ENCODE measurements at places on chromosomes 4 and X.

DNA sequence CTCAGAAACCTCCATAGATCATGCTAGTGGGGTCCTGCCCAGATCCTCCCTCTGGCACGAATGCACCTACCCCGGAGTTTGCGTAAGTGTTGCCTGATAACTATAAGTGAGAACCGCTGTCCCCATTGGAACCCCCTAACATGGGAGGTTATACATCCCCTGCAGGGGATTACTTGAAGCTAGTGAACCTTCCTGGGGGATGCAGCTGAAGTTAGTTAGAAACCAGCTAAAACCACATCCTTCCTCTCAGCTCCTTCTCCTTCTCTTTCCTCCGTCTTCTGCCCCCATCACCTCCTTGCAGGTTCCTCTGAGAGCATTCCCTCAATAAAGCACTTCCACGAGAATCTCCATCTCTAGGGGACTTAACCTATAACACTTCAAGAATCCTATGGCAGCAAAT lies 95.0 kb downstream of the ZNF827 start:
- peak; percentile 17 for DNase-seq

DNA sequence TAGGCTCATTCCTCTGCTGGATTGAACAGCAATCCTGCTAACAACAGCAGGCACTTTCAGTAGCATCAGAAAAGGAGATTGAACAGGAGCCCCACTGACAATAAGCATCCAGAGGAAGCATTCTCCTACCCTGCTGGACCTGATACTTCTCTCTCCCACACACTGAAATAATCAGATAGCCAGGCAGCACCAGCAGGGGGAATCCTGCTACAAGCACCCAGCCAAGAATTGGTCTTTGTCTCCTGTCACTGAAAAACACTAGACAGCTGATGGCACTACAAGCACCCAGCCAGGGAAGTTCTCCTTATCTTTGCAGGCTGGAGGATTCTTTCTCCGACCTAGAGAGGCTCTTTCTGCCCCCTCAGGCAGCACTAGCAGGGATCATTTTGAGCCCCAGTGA lies 444.3 kb upstream of the GRIA3 start:
- DNase-seq: peak; percentile 1

DNA sequence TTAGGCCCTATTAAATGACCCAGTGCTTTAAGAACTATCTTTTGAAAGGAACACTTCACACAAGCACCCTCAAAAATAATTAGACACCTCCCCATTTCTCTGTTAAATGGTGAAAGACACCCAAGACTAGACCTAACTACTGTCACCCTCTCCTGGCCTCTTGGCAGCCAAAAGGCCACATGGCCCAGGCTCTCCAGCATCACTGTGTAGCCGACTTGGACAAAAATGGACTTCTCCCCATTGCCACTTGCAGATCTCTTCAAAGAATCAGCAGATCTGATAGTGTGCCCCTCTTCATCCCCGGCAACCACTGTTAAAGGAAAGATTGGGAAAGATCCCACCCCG lies 2.0 kb downstream of the MID1IP1 start:
- no peak for DNase-seq

DNA sequence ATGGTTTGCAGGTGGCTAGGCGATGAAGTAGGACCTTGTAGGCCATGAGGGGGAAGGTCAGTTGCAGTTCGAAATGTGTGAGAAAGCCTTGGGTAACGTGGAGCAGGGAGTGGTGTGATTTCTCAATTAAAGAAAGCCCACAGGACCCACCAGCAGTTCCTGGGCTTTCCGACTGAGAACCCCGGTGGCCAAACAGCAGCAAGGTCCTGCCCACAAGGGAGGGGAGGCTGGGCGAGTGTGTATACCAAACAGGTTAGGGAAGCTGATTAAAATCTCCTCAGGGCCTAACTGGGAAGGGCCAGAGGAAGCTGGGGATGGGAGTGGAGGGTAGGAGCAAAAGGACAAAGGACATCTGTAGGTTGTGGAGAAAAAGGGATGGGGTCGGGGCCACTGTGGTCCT lies 2.4 kb downstream of the ATP6AP1 start:
- peak; percentile 58 for DNase-seq

DNA sequence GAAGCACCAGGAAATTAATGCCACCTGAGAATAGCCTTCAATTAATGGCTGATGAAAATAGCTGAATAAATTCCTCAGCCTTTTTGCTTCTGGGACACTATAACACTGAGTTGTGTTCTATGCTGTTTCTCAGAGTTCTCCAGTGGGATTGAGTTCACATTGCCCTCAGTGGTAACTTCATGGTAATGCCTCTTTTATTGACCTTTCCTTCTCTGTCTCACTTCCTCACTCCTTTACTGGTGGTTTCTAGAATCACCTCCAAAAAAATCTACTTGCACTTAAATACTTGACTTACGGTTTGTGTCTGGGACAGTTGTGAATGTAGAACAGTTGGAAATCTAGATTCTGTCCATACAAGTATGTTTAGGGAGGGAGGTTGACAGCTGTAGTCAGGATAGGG lies 293.7 kb downstream of the PPP1R2C start:
- DNase-seq: no peak

DNA sequence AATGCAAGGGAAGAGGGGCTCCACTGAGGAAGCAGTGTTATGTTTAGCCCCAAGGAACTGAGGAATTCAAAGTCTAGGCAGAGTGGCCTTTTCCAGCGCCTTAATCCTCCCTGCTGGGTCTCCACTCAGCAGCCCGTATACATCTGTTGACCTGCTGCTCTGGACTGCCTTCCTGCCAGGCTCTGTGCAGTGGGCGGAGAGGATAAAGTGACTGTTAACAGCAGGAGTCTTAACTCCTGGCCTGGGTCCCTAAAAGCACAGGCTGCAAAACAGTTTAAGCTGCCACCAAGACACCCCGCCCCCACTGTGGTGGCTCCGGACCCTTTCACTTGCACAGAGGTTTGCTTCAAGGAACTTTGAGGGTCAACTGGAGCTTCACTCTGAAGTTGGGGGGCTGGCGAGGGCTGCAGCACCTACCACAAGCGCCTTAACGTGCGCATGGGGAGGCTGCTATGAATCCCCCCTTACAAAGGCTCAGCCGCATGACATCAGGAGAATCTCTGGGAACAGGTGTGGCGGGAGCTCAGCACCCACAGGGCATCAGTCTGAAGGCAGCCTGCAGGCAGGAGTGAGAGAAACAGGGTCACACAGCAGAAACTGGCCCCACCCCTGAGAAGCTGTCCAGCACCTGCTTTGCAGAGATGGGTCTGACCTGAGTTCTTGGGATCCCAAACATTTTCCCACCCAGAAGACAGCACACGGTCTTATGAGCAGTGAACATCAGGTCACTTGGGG lies 358.2 kb upstream of the GATB start:
- DNase-seq: no peak

GRCh38 chrX:88789825-88790224 lies 42.8 kb downstream of the CPXCR1 start:
- DNase-seq: no peak

GRCh38 chrX:118554511-118554910 lies 58.9 kb downstream of the DOCK11 start:
- no peak for DNase-seq

GRCh38 chr4:55378617-55379467 lies 16.9 kb upstream of the TMEM165 start:
- no peak for DNase-seq

- DNase-seq: no peak
Observed at GRCh38 chrX:135396566-135396965, 25.2 kb upstream of the SMIM10L2A start.

DNA sequence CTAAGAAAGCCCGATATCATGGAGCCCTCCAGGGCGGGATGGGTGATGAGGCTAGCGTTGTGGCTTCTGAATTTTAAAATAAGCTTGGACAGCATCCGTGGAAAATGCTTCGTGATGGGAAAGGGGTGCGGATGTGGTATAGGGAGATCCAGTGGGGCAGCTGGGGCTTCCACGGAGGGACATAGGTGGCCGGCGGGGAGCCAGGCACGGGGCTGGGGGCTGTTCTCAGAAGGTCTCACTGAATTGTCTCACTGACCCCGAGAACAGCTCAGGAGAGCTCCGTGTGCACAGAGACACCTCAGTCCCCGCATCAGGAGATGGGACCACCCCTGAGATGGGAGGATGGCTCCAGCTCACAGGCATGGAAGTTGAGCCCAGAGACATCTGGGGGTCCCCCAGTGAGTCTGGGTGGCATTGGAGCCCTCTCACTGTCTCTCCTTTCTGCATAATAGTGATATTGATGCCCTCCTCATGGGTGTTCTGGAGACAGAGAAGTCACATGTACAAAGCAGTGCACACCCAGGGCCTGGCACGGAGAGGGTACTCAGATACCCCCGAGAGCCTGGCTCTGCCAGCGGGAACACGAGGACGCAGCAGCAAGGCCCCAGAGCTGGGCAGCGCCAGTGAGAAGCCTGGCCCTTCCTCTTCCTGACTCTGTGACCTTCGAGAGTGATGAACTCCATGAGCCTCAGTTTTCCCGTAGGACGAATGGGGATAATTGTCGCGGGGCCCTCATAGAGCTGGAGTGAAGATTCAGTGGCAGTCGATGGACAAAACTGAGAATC lies 70.6 kb upstream of the PSAPL1 start:
- DNase-seq: no peak

DNA sequence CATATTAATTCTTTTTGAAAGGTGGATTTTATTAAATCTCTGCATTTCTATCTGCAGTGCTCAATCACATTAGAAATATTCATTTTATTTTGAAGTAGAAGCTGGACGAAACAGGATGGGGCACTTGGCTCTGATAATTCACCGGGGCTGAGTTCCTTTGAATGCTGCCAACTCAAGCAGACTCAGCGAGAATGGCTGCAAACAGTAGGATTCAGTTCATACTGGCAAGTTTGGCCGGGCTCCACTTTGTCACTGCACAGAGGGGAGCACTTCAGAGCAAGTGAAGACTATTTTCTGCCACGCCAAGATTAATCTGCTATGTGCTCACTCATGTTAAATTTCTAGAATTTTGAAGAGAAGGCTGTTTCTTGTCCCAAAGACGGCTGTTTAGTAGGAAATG lies 30.7 kb upstream of the KLHL8 start:
- DNase-seq: no peak

DNA sequence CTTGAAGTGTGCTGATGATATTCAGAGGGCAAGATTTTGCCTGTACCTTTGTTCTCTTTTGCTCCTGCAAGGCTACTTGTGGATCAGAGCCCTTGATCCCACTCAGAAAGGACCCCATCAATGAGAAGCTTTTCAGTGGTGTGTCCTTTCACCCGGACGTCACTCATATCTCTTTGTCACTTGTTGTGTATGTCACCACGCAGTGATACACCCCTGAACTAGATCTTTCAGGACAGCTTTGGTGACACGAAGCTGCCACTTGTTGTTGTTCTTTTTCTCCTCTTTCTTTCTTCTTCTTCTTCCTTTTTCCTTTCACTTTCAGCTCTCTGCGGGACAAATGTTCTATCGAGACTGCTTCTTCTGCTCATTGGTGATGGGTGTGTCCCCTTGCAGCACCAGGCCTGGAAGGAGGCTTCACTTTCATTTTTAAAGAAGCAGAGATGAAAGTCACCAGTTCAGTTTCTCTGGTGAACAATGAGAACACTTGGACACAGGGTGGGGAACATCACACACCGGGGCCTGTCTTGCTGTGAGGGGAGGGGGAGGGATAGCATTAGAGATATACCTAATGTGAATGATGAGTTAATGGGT lies 83.6 kb downstream of the NBDY start:
- DNase-seq: peak; percentile 58

DNA sequence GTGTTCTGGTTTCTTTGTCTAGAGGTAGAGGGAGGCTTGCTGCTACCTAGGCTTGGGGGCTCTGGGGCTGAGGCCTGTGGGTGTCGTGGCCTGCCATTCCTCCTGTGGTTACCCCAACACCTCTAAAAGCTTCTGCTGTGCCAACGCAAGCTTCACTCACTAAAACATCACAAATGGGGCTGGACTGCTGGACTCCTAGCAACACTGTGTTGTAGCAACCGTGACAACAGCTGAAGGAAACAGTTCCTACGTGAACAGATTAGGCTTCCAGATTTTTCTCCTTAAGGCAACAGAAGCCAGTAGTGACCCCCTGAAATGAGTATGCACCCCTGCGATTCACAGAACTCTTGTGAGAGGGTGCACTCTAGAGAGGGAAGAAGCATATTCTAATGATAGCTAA lies 138.3 kb upstream of the TEX13D start:
- no peak for DNase-seq

- no peak for DNase-seq
Observed at GRCh38 chrX:103417933-103418332, 41.6 kb downstream of the BEX3 start.

DNA sequence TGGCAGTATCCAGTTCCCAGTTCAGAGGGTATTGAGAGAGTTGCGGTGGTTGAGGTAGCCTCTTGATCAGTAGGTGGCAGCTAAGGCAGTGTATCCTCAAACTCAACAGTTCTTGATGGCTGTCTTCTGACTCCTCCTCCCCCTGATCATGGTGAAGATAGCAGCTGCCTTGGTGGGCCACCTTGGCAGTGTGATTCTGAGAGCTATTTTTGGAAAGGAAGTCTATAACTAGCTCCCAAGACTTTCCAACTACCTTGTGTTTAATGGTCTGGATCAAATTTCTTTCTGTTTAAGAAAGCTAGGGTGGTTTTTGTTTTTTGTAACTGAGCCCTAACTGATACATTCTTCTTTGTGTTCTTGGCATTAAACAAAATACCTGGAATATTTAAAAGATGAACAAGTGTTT lies 10.5 kb upstream of the TBC1D19 start:
- DNase-seq: no peak

GRCh38 chrX:111649638-111650037 lies 31.3 kb upstream of the ALG13 start:
- DNase-seq: no peak

DNA sequence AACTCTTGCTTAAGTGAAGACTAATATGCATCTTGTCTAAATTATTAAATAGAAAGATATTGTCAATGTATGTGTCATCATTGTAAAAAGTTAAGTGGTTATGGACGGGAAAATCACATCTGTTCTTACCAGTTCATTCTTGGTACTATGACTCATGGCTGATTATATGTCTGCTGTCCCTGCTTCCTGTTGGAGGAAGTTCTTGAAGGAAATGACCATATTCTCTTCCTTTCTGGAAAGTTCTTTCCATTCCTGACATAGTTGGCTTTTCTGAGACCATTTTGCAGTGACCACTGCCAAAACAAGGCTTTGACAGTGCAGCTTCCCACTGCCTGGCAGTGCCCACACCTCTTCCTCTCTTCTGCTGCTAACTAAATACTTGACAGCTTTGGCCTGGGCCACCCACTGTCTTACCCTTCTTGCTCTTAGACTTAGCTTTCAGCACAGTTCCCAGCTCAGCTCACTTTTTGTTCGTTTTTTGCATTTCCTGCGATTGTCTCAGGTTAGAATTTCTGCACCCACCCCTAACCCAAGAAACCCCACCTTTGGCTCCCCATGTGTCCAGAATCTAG lies 13.2 kb upstream of the CLDN24 start:
- DNase-seq: peak; percentile 65

GRCh38 chrX:72392042-72392441 lies 86.3 kb upstream of the CITED1 start:
- DNase-seq: no peak
